ENCODE measurements at places on chromosomes 6 and 20. TPM values are rescaled to one million over a fixed set of nuclear protein-coding genes. Genes with fewer than 3 reads are reported as not detected.

The LPIN3 gene
- 0.77 TPM for total RNA-seq

DNA sequence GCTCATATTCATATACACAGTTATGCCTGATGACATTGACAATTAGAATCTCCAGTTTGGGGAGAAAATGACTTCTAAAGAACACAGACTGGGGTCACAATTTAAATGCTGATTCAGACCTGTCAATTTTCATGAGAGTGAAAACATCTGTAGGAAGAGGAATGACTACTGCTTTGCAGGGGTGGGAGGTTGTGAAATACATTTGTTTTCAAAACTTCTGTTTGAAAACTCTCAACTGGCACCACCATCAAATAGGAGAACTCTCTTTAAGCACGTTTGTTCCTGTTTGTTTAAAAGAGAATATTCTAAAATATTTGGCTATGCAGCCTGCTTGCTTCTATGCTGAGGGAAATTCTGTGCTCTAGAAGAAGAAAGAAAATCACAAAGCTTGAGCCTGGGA is 50.8 kb upstream of the ADGRF5 start:
- no peaks in the 10 kb centered on the region for H3K4me1 ChIP-seq
- no peaks in the 10 kb centered on the region for H3K36me3 ChIP-seq
- H3K27me3 ChIP-seq: peaks cover 8% of the 10 kb centered on the region
- no peak overlapping the region for H3K4me3 ChIP-seq

- H3K4me1 ChIP-seq: no peaks in the 10 kb centered on the region
- no peak overlapping the region for H3K27ac ChIP-seq
- peaks cover 5% of the 10 kb centered on the region for H3K27me3 ChIP-seq
- H3K4me3 ChIP-seq: no peak overlapping the region
Observed at GRCh38 chr6:167737205-167737830, 89.4 kb upstream of the AFDN start.

DNA sequence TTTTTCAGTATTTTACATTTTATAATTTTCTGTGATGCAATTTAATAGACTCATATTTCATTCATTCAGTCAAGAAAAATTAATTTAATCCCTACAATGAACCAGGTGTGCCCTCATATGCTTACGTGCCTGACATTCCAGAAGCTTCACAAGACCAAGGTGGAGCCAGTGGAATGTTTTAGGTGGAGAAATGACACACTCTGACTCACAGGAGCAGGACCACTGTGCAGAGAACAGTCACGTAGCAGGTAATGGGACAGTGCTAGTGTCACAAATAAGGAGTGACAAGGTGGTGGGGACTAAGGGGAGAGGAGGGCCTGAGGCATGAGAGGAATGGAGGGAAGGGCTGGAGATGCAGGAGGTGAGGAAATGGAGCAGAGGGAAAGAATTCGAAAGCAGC is 37.0 kb upstream of the HLA-G start:
- peaks cover 25% of the 10 kb centered on the region for H3K27me3 ChIP-seq
- H3K27ac ChIP-seq: no peak overlapping the region
- H3K36me3 ChIP-seq: peaks cover 7% of the 10 kb centered on the region
- DNase-seq: no peak

DNA sequence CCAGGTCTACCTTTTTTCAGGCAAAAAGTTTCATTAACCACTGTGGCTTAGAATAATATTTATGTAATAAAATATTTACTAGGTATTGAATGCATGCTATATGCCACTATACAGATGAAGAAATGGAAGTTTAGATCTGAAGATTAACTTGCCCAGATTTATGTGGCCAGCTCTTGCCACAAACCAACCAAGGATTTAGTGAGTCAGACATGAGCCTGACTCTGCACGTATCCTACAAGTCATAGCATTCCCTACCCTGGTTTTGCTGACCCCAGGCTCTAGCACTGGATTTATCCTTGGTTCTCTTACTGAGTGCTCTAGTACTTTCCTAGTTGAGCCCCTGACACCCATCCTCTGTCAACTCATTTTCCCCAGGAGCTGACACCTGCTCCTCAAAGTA is 75.4 kb downstream of the ANKEF1 start:
- H3K36me3 ChIP-seq: no peaks in the 10 kb centered on the region
- no peak overlapping the region for H3K27ac ChIP-seq
- no peaks in the 10 kb centered on the region for H3K4me1 ChIP-seq
- H3K4me3 ChIP-seq: no peak overlapping the region
- H3K27me3 ChIP-seq: no peaks in the 10 kb centered on the region
- no peak for DNase-seq

DNA sequence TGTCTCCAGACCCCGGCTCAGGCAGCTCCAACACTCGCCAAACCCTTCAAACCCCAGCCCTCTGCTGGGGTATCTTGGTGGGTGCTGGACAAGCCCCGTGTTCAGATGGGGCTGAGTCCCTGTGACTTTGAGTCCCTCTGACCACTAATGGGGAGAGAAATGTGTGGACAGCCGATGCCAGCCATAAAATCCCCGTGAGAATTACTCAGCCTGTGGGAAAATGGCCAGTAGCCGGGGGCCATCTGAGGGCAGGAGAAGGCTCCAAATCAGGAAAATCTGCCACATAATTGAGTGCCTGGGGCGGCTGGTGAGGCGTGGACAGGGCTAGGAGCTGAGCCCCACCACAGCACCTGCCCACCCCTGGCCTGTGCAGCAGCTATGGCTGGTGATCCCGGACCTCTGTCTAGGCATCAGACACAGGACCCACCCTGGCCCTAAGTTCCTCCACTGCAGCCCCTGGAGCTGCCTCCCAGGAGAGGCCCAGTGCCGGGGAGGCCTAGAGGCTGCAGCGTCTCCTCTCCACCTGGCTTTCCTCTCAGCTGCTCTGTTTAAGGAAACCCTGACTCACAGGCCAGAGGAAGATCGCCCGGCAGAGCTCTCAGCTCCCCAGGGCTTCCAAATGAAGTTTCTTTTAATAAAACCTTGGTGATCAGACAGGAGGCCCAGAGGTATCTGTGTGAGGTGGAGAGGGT is 53.7 kb upstream of the SLCO4A1 start:
- peaks cover 27% of the 10 kb centered on the region for H3K27me3 ChIP-seq
- H3K4me3 ChIP-seq: no peak overlapping the region
- no peak overlapping the region for H3K27ac ChIP-seq
- H3K36me3 ChIP-seq: no peaks in the 10 kb centered on the region
- no peaks in the 10 kb centered on the region for H3K4me1 ChIP-seq

DNA sequence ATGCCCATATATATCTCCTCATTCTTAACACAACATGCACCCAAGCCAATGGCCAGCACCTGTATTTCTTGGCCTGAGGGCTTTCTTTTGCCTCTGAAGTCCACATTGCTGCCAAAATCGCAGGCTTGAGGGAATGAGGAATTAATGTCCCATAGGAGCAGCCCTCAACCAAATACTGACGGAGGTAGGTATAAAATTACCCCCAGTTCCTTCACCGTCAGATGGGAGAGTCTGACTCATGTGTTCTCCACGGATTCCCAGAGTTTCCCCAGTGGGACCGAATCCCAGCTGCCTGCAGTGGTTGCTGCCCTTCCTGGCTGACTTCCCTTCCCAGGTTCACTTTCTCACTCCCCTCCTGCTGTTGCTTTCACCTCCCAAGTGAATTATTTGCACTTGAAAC is 602.2 kb upstream of the NOX3 start:
- H3K36me3 ChIP-seq: no peaks in the 10 kb centered on the region
- H3K4me3 ChIP-seq: no peak overlapping the region
- no peak overlapping the region for H3K27ac ChIP-seq
- no peaks in the 10 kb centered on the region for H3K27me3 ChIP-seq
- H3K4me1 ChIP-seq: no peaks in the 10 kb centered on the region
- DNase-seq: no peak

DNA sequence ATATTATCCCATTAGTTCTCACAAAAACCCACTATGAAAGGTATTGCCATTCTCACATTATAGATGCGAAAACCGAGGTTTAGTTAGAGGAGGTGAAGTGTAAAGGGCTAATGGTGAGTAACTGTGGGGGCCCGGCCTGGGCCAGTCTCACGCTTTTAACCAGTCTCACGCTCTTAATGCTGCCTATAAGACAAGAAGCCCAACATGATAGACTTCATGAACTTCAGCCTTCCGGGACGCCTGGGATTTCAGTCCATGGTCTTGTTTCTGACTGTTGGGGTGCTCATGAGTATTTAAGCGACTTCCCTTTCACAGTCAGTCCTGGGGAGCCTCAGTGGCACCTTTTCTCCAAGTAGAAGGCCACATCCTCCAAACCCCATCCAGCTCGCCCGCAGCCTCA is 31.7 kb downstream of the AGPAT4 start:
- no peak for DNase-seq
- H3K27ac ChIP-seq: no peak overlapping the region
- no peak overlapping the region for H3K4me3 ChIP-seq
- peaks cover 8% of the 10 kb centered on the region for H3K36me3 ChIP-seq
- H3K27me3 ChIP-seq: no peaks in the 10 kb centered on the region

DNA sequence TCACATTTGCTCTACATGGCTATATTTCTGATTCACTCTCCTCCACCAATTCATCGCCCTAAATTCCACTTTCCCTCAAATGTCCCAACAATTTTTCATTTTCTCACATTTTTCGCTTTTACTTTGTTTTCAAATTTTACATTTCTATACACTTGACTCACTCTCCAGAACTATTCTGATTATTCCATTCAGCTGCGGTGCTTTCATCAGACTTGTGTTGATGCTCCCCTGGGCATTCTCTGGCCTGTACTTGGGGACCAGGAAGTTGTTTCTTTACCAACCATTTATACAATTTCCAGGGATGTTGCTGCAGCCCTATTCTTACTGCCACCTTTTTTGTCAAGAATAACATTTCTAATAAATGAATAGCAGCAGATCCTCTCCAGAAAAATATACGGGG is 444.8 kb downstream of the MAFB start:
- H3K27me3 ChIP-seq: peaks cover 4% of the 10 kb centered on the region
- H3K4me1 ChIP-seq: no peaks in the 10 kb centered on the region
- no peaks in the 10 kb centered on the region for H3K36me3 ChIP-seq
- no peak overlapping the region for H3K4me3 ChIP-seq
- no peak for DNase-seq
- H3K27ac ChIP-seq: no peak overlapping the region

DNA sequence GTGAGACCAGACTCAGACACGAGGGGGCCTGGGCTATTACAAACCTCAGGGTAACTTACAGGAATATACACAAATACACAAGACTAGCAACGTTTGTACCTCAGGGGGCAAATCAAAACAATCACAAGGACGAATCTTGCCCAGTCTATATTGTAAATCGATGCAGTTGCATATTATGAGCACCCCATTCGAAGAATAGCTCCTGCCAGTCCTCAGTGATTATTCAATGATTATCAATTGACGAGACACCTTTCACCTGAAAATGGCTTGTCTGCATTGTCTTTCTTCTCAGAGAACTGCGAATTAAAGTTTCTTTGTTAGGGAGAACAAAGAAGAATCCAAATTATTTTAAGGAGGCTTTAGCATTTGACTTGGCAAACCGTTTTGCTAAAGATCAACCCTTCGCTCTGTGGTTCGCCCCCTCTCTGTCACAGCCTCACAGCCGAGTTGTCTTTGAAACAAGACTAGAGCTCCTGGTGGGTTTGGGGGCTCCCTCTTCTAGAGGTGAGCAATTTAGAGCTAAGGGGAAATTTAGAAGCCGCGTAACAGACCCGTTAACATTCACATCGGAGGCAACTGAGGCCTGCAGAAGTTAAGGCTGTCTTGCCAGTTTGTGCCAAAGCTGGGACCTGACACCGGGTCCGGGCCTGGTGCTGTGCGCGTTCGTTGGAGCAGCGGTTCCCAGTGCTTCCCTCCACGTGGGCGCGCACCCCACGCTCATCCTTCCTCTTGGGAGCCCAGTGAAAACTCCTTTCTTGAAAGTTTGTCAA is 24.9 kb upstream of the MAP3K7 start:
- H3K4me3 ChIP-seq: peak overlapping the region; percentile 65
- H3K27me3 ChIP-seq: peaks cover 54% of the 10 kb centered on the region
- no peaks in the 10 kb centered on the region for H3K36me3 ChIP-seq
- no peak for DNase-seq

DNA sequence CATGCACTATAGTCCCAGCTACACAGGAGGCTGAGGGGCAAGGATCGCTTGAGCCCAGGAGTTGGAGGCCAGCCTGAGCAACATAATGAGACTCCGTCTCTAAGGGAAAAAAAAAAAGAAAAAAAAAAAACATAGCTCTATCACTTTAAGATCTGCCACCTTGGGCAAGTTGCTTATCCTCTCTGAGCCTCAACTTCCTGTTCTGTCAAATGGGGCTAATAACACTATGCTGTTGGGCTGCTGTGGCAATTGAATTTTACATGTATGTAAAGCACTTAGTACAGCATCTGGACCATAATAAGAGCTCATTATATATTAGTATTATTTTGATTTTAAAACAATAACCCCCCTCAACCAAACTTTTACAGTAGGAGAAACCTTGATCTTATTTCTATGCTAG is 141.5 kb downstream of the ATXN1 start:
- no peak overlapping the region for H3K4me3 ChIP-seq
- peaks cover 5% of the 10 kb centered on the region for H3K36me3 ChIP-seq
- no peaks in the 10 kb centered on the region for H3K27me3 ChIP-seq
- no peak for DNase-seq

DNA sequence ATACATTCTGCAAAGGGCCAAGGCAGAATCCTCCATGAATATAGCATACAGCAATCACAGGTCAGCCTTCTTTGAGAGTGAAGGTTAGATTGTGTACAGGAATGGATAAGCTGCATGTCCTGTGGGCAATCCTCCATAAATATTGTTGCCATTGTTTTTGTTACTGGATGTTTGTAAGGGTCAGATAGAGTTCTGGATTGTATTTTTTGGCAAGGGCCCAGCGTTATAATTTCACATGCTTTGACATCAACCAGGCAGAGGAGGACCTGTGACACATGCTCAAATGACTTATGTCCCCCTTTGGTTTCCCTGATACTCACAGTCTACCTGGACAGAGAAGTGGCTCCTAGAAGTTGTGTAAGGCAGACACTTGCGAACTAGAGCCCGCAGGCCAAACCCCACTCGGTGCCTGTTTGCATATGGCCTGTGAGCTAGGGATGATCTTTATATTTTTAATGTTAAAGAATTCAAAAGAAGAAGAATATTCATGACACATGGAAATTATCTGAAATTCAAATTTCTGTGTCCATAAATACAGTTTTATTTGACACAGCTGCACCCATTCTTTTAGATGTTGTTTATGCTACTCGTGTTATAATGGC is 5.4 kb downstream of the LY86 start:
- DNase-seq: no peak
- H3K4me1 ChIP-seq: peaks cover 46% of the 10 kb centered on the region

DNA sequence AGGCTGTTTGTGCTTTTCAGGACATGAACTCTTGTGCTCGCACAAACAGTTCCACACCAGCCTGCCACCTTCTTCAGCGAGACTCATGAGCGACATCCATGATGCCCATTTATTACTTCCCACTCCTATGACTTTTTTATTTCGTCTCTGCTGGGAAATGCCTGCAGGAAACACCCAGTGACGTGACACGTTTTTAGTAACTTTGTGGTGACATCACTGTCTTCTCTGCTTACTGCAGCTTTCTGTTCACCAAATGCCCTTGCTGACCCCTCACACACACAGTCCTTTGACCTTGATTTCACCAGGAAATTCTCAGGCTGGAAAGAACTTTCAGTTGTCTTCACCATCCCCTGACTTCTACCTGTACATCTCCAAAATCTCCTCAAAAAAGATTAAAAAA is 8.9 kb downstream of the TRIM40 start:
- no peaks in the 10 kb centered on the region for H3K36me3 ChIP-seq
- no peak overlapping the region for H3K27ac ChIP-seq
- H3K27me3 ChIP-seq: peaks cover 45% of the 10 kb centered on the region
- H3K4me1 ChIP-seq: no peaks in the 10 kb centered on the region
- no peak for DNase-seq
- H3K4me3 ChIP-seq: no peak overlapping the region
